ENCODE measurements at places on chromosomes 1 and 21.

GRCh38 chr1:204128964-204129896 lies 22.6 kb downstream of the ETNK2 start:
- peak; percentile 72 for DNase-seq

DNA sequence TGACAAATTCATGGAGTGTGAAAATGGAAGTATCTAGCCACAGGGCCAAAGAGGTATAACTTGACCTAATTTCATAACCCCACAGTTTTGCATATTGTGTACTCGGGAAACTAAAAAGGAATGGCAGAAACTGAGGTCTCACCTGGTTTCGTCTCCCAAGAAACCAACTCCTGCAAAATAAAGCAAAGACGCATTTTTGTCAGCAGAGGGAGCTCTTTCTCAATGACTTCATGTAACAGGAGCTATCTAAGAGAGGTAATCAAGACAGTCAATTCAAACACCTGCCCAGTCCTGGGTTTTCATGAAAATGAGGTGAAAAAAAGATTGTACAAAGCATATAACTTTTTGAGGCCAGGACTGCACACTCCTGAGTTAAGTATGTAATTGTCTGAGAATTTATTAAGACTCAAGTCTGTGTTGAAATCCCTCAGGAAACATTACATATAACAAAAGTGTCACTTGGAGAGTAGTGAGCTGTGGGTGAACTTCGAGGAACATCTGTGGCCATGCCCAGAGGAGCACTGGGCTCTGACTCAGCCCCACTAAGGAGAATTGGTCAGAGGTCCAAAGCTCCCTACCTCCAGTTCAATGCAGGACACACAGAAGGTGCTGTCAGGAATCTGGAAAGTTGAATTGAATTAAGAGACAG lies 17.6 kb downstream of the FCRL4 start:
- peak; percentile 36 for DNase-seq

GRCh38 chr1:30998887-30999286 lies 66.6 kb downstream of the PUM1 start:
- no peak for DNase-seq

DNA sequence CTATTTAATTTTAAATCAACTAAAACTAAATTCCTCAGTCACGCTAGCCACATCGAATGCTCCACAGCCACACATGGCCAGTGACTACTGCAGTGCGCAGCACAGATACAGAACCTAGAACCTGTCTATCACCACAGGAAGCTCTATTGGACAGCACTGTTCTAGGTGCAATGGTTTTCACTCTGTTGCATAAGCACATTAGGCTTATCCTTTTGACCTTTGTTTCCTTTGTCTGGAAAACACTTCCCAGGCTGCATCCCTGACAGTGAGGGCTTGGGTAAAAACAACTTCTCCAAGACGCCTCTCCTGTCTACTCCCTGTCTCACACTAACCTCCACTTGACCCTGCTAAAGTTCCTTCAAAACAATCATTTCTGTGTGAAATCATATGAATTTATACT lies 33.6 kb upstream of the RAP1GAP start:
- DNase-seq: no peak

DNA sequence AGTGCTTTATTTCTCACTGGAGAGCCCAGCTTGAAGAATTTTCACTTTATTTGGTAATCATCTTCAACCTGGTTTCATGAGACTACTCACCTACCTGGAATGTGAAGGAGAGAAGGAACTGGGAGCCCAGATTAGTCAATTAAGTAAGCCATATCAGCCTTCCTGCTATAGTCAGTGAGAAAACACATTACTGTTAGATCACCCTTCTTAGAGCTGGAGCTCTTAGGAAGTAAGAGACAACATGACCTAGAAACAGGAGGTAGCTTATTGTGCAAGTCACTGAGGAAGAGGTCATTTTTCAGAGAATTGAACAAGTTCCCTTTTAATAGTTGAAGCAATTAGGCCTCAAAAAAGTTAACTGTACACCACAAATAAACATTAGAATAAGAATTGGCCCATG lies 49.2 kb upstream of the TEKT2 start:
- no peak for DNase-seq

Measured in NCI-H1092 (cell line).